ENCODE measurements at places on chromosomes 4 and X.

DNA sequence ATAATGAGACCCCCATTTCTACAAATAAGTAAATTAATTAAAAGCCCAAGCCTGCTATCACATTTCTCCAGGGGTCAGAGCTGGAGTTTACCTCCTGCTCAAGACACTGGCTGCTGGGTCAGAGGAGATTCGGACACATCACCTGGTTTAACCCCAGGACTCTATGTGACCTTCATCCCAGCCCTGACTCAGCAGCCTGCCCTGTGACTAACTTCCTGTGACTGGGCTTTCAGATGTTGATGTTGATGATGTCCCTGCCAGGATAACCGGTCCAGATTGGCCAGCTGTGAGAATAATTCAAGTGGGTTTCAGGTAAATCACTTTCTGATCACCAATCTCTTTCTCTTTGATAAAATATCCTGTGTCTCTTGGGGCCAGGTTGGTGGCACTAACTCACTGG is 102.4 kb upstream of the MAML3 start:
- DNase-seq = no peak

GRCh38 chr4:40525752-40526598 is 103.7 kb downstream of the RBM47 start:
- DNase-seq = no peak

- no peak for DNase-seq
These were observed 380.5 kb upstream of the IGFBP7 start for GRCh38 chr4:57490520-57491255.

DNA sequence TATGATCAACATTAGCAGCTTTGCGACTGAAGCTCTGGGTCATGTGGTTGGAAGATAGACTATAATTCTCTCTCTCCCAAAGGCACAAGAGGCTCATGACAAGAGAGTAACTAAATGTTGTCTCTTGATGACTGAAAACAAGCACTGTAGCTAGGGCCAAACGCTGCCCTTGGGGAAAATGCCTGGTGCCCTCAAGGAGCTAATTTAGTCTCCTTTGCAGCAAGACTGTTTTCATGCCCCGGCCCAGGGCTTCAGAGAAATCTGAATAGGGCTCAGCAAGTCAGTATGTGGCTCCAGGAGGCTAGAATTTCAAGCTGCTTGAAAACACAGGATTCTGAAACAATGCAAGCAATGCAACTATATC is 411.9 kb downstream of the GPAT3 start:
- no peak for DNase-seq

GRCh38 chr4:97370568-97370967 is 772.7 kb downstream of the STPG2 start:
- no peak for DNase-seq

GRCh38 chr4:139852612-139853269 is 187.1 kb downstream of the MGST2 start:
- no peak for DNase-seq

All from T47D (cell line).